ENCODE measurements at places on chromosomes 16 and 17.

DNA sequence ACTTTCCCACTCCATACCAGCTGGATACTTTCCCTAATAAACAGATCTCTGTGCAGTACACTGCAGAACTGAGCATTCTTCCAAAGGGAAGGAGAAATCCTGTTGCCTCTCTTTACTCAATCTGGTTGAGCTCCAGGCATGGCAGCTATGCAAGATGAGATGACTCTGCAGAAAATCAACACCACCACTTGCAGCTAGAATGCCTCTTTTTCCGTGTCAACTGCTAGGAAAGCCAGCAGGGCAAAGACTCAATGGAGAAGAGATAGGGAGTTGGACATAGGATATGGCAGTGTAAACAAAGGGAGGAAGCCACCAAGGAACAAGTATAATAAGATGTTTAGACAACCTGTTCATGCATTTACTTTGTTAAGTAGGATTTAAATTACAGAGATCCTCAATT, 40.4 kb upstream of the CORO6 start:
- no peak for DNase-seq

GRCh38 chr16:11307639-11308492, 26.7 kb upstream of the PRM1 start:
- DNase-seq, result no peak

DNA sequence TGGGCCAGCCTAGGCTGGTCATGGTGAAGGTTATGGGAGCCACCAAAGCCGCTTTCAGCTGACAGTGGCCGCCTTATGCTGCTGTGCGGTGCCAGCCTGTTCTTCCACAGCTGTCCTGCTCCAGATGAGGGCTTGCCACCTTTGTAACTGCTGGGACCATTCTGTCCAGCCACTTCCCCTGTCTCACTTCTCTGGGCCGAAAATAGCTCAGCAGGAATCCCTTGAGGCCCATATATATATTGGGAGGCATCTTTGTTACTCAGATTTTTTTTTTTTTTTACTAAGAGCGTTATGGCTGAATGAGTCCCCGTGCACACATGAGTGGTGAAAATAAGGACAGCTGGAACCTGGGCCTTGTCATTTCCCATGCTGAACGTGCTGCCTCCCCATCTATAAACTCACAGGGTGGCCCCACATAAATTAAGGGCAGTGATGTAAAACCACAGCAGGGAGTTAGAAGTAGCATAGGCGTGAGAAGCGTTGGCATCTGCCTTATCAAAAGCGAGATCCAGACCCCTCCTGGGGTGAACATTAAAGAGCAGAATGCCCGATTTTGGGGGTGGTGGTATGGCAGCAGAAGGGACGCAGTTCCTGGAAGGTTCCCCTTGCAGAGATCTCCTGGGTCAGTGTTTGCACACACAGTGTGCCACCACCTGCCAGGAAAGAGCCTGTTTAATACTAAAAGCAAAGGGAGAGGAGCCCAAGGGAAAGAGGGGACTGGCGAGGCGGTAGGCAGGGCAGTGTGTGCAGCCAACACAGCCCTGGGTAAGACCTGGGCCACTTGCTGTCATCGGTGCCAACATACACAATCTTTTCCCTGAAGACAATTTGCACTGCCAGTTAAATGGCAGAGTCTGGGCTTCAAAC, 57.8 kb downstream of the USP43 start:
- DNase-seq, result no peak

DNA sequence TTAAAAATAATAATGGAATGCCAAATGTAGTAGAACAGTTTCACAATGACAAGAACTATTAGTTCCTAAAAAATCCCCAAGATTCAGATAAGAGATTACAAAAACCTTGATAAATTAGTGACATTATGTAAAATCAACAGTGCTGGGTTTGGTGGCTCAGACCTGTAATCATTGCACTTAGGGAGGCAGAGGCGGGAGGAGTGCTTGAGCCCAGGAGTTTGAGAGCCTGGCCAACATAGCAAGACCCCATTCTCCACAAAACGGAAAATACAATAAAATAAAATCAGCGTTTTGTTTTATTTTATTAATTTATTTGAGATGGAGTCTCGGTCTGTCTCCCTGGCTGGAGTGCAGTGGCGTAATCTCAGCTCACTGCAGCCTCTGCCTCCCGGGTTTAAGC, 4.1 kb downstream of the CARD14 start:
- no peak for DNase-seq

- DNase-seq, result no peak
These were observed 6.5 kb upstream of the PNPO start for GRCh38 chr17:47934856-47935255.

- DNase-seq, result no peak
These were observed 2.6 kb downstream of the HNF1B start for GRCh38 chr17:37742116-37742761.

- DNase-seq, result no peak
These were observed 271.5 kb upstream of the C16orf82 start for GRCh38 chr16:26795184-26795583.

DNA sequence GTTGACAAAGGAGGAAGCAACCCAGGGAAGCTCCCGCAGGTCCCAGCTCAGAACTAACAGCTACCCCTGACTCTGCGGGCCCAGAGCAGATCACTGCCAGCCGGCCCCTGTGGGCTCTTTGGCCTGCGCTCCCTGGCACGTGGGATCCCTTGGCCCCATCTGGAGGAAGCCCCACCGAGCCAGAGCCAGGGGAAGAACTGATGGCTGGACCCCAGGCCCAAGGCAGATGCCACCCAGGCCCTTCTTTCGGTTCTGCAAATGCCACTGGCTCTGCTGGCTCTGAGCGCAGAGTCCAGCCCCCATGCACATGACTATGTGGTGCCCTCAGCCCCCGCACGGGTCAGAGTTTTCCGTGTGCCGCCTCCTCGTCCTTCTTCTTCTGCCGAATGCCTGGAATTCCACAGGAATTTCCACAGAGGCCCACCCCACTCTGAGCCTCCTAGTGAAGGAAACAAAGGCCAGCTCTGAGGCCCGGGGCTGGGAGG, 35.8 kb upstream of the SNN start:
- no peak for DNase-seq

DNA sequence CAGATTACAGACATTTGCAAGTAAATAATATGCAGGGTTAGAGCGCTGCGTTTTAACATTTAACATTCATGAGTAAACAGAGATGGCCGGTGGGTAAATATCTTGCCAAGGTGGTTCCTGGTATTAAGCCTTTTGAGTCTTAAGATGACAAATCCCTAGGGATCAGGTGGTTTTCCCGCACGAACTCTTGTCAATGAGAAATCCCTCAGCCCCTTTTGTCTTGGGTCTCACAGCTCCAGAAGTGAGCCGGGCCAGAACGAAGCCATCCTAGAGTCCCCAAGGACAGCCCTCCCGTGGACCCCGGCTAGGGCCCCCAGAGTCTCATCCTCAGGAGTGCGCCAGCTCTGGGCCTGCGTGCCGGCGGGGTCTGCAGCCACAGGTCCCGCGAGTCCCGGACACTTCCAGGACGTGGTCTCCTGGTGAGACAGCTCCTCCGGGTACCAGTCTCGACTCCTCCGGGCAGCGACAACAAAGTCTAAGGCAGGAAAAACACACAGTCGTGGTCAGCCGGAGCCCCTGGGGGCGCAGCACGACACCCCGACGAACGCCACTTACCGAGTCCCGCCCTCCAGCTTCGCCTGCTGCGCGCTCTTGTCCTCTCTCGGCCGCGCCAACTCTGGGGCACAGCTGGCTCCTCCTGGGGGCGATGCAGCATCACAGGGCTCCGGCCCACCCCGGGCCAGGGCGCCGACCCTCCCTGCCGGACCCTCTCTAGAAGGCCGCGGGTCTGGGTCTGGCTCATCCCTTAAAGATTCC, 13.3 kb downstream of the MIS12 start:
- no peak for DNase-seq

DNA sequence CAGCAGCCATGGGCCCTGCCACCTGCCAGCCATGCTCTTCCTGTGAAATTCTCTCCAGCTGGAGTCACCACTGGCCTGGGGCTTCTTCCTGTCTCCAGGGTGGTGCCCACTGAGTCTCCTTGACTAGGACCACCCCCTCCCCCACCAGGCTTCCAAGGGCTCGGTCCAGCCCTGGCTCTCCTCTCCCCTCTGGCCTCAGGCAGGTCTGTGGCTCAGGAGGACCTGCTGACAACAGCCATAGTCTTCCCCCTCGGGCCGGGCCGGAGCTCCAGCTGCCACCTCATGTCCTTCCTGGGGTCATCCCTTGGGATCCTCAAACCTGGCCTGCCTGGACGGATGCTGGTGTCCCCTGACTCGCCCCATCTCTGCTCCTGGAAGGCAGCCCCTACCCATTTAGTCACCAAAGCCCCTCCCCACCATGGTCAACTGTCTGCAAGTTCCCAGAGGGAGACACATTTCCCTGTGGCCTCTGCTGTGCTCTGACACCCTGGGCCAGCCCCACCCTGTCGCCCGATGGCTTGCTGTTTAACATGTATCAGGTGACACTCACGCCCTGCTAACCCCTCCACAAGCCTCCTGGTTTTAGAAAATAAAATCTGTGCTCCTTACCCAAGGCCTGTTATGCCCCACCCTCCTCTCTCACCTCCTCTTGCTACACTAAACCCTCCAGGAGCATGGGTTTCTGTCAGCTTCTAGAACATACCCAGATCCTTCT, 186.2 kb downstream of the RBFOX3 start:
- DNase-seq, result no peak

GRCh38 chr16:12612598-12613101, 191.0 kb downstream of the CPPED1 start:
- DNase-seq, result no peak

- DNase-seq, result no peak
These were observed 20.9 kb upstream of the DRG2 start for GRCh38 chr17:18066866-18067265.

GRCh38 chr17:50864747-50865059, 1.5 kb downstream of the TOB1 start:
- no peak for DNase-seq

- DNase-seq, result no peak
These were observed 19.4 kb downstream of the CIAPIN1 start for GRCh38 chr16:57427824-57428223.

GRCh38 chr17:76428511-76428910, 24.4 kb downstream of the UBE2O start:
- DNase-seq, result no peak

GRCh38 chr16:84687715-84688114, 12.1 kb upstream of the USP10 start:
- DNase-seq, result no peak

DNA sequence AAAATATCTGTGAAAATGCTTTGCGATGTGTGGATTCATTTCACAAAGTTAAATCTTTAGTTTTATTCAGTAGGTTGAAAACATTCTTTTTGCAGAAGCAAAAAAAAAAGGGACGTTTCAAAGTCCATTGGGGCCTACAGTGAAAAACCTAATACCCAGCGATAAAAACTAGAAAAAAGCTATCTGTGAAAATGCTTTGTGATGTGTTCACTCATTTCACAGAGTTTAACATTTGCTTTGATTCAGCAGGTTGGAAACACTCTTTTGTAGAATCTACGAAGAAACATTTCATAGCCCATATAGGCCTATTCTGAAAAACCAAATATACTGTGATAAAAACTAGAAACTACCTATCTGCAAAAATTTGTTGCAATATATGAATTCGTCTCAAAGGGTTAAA, 113.6 kb upstream of the WSB1 start:
- DNase-seq, result no peak

GRCh38 chr17:66833201-66833600, 1.7 kb upstream of the CACNG5 start:
- DNase-seq, result no peak

DNA sequence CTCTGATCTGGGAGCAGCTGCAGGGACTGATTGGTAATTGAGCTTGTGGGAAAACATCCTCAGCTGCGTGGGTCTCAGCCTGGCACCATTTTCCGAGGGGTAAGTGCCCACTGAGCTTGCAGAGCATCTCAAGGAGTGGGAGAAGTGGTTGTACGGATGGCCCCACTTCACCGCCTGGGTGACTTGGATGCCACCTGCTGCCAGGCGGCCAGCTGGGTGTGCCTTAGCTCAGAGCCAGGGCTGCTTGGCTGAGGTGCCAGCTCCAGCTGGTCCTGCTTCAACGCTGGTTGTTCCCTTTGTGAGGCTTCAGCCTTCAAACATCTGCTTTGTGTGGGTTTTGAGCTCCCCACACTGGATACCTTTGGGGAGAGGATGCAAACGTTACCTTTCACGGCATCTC, 482.7 kb upstream of the EEF2KMT start:
- no peak for DNase-seq

DNA sequence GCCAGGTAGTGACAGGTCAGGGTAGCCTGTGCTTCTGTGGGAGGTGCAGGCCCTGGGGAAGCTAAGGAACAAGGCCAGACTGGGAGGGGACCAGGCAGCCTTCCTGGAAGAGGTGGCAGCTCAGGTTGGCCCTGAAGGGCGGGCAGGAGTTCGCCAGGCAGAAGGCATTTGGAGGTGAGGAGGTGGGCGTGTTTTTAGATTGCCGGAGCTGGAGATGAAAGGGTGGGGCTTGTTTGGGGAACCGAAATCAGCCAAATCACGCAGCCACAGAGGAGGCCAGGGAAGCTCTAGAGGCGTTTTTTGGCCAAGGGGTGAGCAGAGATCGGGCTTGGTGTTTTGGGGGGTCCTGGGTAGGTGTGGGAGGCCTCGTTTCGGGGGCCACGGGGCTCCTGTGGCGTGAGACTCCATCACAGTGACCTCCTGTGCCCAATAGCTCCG, 7.6 kb downstream of the ADCY7 start:
- no peak for DNase-seq

DNA sequence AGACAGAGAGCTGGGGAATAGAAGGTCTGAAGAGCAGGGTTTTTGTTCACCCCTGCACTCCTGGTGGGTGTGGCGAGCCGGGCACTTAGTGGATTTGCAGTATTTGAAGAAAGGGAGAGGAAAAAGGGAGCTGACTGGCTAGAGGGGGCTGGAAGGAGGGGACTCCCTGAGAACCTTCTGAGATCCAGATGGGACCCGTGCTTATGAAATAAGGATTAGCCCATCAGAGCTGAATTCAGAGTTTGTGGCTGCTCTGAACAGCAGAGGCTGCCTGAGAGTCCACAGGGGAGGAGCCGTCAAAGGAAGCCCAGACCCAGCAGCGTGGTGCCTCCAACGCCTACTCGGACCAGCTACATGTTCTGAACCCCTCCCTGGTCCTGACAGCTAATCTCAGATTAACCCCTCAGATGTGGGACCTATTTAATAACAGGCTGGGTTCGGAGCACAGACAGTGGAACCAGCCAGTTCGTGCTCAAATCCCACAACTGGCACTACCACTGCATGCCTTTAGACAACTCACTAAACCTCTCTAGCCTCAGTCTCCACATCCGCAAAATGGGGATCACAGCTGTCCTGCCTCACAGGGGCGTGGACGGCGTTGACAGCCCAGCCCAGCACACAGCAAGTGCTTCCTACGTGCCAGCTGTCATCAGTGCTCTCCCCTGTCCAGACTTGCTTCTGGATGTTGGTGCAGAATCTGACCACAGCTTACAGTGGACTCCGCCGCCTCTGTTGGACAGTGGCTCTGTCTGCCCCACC, 70.6 kb downstream of the DYNLRB2 start:
- DNase-seq, result no peak

- no peak for DNase-seq
These were observed 55.5 kb upstream of the GPRC5B start for GRCh38 chr16:19940195-19940594.

DNA sequence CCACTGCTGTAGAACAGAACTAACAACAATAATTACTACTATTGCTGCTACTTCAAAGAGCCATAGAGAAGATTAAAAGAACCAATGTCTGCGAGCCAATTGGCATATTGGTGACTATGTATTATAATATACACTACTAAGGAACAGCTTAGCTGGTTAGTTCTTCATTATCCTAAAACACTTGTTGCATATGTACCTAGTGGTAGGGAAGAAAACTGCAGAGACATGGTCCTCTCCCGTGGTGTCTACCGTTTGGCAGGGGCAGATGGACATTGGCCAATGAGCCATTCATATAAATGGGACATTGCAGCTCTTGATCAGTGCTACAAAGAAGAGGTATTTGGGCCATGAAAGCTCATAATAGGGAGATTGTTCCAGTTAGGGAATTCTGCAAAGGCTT, 46.4 kb upstream of the CLEC3A start:
- no peak for DNase-seq

GRCh38 chr17:45413498-45413923, 19.2 kb downstream of the ARHGAP27 start:
- no peak for DNase-seq
